Left renal cortex interstitium (tissue), 4 donors: ENCODE measurements at places on chromosomes 4 and X.

GRCh38 chrX:121932688-121933087 is 885.3 kb downstream of the GLUD2 start:
- no peak for DNase-seq

DNA sequence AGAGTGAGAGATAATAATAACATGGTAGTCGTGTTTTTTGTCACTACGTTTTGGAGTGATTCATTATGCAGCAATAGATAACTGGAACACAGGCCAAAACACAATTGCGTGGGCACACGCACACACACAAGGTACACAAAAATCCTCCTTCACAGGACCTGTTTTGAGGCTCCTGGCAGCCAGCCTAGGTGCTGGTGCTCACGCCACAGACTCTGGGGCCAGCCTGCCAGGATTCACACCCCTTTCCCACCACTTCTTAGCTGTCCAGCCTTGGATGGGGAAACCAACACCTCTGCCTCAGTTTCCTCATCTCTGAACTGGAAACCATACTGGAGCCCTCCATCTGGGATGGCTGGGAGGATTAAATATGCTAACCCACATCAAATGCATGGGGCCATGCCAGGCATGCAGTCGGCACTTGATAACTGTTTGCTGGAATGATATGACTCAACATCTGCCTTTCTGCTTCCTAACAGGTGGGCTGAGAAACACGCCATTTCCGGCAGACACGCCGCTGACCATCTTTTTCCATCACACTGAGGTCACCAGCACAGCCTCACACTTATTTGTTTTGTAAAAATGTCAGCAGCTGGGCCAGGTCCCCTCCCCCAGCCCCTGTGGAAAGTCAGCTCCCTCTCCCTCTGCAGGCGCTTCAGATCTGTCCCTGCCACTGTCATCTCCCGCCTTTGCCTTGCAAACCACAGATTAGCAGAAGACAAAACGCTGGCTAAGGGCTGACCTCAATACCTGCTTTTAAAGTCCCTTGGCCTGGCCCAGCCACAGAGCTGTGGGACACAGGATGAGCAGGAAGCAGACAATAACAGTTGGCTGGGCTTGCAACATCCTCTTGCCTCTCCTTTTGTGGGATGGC is 237.5 kb downstream of the BCOR start:
- DNase-seq: no peak

DNA sequence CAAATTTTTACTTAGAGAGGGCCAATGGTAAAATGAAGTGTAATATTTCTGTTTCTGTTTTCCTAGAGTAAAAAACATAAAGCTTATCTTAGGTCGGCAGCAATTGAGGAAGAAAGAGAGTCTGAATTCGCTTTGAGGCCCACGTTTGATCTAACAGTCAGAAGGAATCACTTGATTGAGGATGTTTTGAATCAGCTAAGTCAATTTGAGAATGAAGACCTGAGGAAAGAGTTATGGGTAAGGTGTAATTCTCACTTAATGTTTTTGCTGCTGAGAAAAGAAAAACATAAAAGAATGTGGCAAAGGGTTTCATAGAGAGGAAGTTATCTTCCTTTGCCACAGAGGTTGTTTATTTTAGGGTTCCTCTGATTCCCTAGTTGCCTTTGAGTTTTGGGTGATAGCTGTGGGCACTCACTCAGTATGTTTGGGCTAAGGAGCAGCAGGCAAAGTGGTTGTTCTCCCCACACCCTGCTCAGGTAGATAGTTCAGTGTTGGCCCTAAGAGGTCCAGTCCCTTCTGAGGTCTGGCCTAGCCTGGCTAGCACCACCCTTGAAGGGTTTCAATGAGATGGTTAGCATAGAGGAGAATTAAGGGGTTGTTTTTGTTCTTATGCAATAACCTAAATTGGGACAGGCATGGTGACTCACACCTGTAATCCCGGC is 32.3 kb downstream of the HERC5 start:
- no peak for DNase-seq

GRCh38 chr4:185359767-185360446 is 35.8 kb downstream of the LRP2BP start:
- DNase-seq: no peak

DNA sequence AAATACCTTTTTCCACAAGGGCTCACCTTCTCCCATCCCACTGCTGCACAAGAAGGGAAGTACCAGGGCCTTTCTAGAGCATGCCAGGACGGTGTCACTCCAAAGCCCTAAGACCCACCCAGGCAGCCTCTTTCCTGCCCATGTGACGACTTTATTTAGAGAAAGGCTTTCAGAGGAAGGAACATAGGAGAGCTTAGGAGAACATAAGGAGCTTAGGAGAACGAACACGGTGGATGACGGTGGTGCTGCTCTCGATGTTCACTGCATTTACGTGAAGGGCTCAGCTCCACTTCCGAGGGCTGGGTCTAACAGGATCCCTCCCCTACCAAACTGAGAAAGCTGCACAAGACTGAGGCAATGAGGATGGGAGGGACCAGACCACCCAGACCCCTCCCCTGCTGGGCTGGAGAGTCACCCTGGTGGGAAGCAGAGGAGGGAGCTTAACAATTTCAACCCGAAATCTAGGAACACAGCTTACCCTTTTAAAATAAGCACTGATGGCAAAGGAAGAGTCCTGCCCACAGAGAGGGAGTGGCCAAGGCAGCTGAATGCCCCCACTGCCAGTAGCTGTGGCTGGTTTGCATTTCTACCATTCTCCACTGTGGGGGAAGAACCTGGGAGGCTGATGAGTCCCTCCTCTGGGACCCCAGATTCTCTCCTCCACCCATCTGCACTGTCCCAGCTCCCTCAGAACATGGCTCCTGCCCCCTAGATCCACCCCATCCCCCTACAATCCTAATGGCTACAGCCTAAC is 29.8 kb downstream of the ZFYVE28 start:
- no peak for DNase-seq

DNA sequence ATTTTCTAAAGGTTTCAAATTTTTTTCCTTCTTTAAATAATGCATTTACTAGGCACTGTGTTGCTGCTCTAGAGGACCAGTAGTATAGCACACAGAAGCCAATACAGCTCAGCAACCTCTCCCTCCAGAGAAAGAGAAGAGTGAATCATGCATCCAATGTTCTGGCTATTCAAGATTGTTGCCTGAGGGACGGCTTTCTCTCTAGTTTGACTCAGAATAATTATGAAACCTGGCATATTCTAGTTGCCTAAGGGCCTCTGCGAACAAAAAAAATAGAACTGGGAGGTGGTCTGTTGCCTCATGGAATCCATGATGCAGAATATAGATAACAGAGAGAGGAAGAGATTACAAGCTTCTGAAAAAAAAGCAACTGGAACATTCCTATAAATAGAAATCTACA is 1233.3 kb upstream of the PABPC4L start:
- DNase-seq: no peak
